ENCODE measurements at places on chromosomes 13 and 19.

DNA sequence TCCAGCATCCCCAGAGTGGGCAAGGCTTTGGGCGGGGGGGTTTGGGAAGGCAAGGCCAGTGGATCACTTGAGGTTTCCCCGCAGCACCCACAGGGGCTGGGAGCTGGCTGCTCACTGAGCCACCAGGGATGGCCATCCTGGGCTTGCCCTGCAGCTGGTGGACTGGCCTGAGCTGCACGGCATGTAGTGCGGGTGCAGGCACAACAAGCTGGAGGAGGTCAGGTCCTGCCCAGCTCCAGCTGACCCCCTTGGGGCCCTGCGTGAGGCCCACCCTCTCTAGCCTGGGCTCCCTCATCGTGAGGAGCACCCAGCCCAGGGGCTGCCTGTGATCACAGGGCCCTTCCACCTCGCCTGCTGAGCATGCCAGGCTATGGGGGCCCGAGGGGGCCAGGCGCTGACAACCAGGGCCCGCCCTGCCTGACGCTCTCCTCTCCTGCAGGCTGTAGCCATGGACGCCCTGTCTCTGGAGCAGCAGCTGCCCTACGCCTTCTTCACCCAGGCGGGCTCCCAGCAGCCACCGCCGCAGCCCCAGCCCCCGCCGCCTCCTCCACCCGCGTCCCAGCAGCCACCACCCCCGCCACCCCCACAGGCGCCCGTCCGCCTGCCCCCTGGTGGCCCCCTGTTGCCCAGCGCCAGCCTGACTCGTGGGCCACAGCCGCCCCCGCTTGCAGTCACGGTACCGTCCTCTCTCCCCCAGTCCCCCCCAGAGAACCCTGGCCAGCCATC is 22.9 kb downstream of the COMP start:
- no peak for DNase-seq

DNA sequence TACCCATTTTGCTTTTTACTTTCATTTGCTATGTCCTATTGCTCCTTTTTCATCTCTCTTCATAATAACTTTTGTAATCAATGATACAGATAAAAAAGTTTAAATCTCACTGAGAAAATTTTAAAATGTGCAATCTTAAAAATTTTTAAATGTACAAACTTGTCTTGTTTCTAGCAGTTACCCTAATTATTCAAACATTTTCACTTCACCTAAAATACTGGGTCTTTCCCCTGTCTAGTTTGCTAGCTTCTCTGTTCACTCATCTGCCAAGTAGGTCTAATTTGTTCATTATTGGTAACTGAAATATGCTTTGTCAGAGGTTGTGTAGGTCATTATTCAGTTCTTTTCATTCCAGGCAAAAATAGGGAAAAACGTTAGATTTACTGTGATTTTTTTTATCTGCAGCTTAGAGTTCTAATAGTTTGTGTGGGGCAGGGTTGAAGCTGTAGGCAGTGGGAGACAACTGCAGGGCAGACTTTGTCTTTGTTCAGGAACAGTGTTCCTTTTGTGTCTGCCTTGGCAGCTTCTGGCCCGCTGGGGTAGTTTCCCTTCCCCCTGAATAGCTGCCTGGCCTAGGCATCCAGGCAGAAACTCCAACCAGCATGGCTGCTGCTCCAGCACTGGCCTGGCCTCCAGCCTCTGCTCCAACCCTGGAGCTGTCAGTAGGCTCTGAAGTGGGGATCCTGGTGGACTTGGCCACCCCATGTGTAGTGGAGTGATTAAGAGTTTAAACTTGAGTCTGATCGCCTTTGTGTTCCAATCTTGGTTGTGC is 48.5 kb downstream of the WDFY2 start:
- DNase-seq: no peak

DNA sequence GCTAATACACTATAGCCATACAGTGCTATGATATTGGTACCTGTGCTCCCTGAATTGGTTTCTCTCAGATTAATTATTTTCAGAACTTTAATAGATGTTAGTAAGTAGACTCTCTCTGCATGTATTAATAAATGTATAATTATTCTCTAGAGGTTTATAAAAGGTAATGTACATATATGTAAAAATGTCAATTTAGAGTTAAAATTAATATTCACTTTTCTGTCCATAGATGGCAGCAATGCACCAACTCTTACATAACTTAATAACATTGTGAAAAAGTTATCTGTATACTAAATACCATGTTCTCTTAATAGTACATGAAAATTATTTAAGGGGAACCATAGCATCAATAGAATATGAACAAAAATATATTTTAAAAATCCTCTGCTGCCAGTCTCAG is 515.0 kb upstream of the KLHL1 start:
- DNase-seq: no peak

DNA sequence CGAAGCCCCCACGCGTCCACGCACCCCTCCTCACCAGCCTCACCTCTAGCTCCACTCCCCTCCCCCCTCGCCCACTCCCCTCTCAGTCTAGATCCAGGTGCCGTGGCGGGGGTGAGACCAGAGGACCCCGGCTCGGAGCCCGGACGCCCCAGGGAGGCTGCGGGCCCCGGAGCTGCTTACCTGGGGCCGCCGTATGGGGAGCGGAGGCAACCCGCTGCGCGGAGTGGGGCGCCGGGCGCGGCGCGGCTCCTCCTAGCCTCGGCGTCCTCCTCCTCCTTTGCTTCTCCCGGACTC is 353 bp downstream of the ENOX1 start:
- peak; percentile 0 for DNase-seq

DNA sequence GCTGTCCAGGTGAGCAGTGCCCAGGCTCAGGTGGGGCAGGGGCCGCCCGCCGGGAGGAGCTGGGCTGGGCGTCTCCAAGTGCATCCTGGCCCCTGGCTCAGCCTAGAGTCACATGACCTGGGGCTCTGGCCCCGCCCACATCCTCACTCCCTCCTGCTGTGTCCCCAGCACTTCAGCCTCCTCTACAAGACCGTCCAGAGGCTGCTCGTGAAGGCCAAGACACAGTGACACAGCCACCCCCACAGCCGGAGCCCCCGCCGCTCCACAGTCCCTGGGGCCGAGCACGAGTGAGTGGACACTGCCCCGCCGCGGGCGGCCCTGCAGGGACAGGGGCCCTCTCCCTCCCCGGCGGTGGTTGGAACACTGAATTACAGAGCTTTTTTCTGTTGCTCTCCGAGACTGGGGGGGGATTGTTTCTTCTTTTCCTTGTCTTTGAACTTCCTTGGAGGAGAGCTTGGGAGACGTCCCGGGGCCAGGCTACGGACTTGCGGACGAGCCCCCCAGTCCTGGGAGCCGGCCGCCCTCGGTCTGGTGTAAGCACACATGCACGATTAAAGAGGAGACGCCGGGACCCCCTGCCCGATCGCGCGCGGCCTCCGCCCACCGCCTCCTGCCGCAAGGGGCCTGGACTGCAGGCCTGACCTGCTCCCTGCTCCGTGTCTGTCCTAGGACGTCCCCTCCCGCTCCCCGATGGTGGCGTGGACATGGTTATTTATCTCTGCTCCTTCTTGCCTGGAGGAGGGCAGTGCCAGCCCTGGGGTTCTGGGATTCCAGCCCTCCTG is 16.8 kb upstream of the CELF5 start:
- no peak for DNase-seq

- no peak for DNase-seq
Observed at GRCh38 chr13:69474011-69474685, 633.5 kb upstream of the ATXN8OS start.

GRCh38 chr13:92743992-92744391 is 482.6 kb upstream of the GPC6 start:
- DNase-seq: no peak

GRCh38 chr19:29809795-29810503 is 1.8 kb upstream of the CCNE1 start:
- no peak for DNase-seq

GRCh38 chr13:63567031-63567430 is 2151.4 kb upstream of the PCDH20 start:
- no peak for DNase-seq

GRCh38 chr13:29709407-29710069 is 114.0 kb upstream of the SLC7A1 start:
- no peak for DNase-seq

DNA sequence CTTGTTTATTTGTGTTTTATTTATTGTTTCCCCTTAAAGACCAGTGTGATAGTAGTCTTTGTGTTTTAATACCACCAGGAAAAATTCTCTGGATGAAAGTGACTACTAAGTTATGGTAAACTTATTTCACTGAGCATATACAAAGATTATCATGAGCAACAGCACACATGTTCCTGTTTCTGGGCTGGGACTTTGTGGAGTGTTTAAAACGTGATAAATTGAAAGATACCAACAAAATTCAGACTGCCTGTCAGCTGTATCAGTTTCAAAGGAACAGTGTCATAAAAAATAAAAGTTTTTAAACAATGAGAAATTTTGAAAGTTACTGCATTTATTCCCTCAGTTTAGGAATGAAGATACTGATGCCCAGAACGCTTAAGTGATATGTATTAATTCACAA is 259.4 kb downstream of the DACH1 start:
- no peak for DNase-seq

DNA sequence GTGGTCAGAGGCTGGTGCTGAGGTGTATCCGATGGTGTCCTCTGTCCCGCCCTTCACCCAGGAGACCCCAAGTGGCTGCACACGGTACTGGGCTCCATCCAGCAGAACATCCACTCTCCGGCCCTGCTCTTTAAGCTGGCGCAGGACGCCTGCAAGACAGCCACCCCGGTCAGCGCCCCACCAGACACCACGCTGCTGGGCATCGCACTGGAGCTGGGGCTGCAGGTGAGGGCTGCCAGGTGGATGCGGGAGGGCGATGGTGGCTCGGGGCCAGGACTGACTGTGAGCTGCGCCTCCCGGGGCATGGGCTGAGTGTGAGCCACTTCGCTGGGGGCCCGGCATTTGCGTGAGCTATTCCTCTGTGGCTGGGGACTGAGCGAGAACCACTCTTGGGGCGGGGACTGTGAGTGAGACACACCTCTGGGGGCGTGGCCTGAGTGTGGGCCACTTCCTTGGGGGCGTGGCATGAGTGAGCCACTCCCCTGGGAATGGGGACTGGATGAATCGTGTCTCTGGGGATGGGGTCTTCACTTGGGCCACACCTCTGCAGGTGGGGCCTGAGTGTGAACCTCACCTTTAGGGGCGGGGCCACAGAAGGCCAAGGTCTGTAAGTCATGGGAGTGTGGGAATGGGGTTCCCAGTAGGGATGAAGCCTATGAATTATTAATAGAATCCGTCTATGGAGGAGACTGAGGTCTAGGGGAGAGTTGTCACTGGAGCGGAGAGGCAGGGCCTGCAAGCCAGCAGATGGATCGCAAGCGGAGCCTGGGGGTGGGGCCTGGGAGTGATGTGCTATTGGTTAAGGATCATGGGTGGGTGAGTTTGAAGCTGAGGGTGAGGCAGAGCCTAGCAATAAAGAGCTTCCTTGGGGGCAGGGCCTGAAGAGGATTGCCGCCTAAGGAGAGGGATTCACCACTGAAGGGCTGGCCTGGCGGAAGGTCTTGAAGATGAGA is 30.5 kb downstream of the ZSWIM4 start:
- no peak for DNase-seq

GRCh38 chr19:35176181-35176570 is 21.6 kb downstream of the FXYD5 start:
- DNase-seq: no peak

GRCh38 chr13:59728896-59729545 is 434.7 kb downstream of the DIAPH3 start:
- no peak for DNase-seq

GRCh38 chr13:49649244-49649962 is 21.1 kb downstream of the ARL11 start:
- no peak for DNase-seq

DNA sequence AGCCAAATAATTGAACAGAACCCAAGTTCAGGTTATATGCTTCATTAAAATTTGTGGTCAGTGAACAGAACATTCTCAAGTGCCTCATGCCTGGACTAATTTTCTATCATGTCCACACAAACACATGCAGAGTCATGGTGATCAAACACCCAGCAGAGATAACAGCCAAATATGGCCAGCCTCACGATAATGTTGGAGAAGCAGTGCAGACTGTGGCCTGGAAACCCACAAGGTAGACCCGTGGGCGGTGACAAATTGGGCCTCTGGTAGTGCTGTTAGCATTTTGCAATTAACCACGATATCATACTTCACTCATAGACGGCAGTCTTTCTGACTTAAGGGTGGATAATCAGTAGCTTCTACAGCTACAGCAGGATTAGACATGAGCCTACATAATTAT is 35.0 kb upstream of the VWA8 start:
- DNase-seq: no peak

GRCh38 chr19:44260343-44260681 is 626 bp downstream of the ZNF233 start:
- DNase-seq: no peak

- no peak for DNase-seq
Observed at GRCh38 chr13:106772006-106772601, 204.2 kb upstream of the ARGLU1 start.

DNA sequence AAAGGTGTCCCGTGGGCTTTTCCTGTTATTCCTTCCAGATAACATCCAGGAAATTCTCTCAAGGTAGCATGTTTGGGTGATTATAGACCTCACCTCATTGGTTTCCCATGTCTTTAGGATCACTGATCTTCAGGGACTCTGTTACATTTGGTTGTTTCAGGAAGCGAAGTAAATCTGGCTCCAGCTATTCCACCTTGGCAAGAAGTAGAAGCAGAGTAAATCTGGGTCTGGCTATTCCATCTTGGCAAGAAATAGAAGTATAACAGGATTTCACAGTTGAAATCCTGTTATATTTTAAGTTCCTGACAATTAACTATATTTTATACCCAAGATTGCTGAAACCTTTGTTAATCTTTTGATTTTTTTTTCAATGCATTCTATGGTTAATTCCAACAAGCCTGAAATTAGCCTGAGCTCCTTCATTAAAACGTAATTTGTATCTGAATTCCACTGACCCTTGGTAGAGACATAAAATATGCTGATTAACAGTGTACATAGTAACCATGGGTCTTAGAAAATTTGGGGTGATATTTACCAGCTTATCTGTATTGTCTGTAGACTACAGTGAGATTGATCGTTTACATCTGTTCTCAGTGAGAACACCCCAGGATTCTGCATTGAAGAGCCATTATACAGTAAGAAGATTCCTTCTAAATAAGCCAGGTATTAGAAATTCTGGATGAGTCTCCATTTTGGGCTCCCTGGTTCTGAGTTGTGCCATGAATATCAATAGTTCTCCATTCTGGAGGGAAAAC is 267.6 kb upstream of the SLITRK6 start:
- no peak for DNase-seq

- DNase-seq: peak; percentile 97
Observed at GRCh38 chr19:17555480-17555928, at the start of gene COLGALT1. TSS of gene COLGALT1 (plus strand) at chr19:17555649. CDS start at chr19:17555714, 65 bp downstream.

DNA sequence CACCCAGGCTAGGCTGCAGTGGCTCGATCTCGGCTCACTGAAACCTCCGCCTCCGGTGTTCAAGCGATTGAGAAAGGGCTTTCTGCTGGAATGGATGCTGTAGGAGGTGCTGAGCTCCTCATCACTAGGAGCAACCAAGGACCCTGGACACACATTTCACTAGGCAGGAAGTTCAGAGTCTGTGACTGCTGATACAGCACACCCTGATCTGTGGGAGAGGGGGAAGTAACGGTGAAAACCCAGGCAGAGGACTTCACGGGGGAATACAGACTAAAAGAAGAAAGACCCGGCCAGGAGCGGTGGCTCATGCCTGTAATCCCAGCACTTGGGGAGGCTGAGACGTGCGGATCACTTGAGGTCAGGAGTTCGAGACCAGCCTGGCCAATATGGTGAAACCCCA is 11.9 kb upstream of the NOTCH3 start:
- no peak for DNase-seq

GRCh38 chr19:35224681-35225571 is 3.6 kb downstream of the FAM187B start:
- no peak for DNase-seq

All from stimulated activated naive CD4-positive, alpha-beta T cell (primary cell).